ENCODE measurements at places on chromosomes 1 and 21.

DNA sequence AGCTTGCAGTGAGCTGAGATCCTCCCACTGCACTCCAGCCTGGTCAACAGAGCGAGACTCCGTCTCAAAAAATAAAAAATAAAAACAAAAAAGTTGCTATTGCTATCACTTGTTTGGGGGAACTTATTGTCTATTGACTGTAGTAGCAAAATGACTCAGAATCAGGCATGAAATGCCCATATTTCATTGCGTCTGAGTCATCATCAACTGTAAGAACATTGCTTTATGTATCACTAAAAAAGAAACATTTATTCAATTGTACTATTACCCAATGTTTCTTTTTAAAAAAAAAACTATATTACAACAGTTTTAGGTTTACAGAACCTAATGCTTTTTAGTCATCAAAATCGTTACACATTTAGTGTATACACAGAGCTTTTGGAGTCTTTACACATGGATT lies 91.0 kb upstream of the FMN2 start:
- DNase-seq, result no peak

- no peak for DNase-seq
These were observed 774.8 kb upstream of the ADAMTS5 start for GRCh38 chr21:27741736-27742135.

- peak; percentile 42 for DNase-seq
These were observed 21.8 kb upstream of the PDC start for GRCh38 chr1:186482661-186483255.

DNA sequence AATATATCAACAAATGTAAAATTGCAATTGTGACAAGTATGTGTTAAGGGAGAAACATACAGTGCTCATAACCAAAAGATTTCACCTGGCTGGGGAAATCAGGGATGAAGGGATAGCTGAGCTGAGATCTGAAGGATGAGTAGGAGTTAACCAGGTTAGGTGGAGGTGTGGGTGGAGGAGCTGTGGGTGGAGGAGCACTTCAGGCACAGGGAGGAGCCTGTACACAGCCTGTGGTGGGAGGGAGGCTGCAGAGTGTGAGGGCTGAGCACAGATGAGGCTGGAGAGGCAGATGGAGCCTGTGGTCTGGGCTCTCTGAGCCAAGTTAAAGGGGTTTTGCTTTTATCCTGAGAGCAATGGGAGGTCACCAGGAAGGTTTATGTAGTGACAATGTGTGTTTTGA lies 111.9 kb downstream of the XCL2 start:
- DNase-seq, result no peak

GRCh38 chr21:34513129-34513675 lies 1.2 kb upstream of the KCNE1 start:
- DNase-seq, result no peak

DNA sequence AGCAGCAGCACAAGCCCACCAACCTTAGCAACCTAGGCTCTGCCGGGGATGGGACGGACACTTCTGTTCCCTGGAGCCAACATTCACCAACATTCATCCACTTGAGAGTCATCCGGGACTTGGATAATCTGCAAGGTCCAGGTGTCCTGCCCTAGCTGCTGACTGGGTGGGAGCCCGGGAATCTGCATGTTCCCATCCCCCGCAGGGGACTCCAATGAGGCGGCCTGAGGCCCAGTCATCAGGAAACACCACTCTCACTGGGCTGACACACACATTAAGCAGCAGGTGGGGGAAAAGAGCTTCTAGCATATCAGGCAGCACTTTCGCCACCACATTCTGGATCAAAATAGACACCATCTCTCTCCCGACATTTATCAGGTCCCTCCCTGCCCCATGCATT lies 38.4 kb upstream of the CCSAP start:
- DNase-seq, result peak; percentile 66

DNA sequence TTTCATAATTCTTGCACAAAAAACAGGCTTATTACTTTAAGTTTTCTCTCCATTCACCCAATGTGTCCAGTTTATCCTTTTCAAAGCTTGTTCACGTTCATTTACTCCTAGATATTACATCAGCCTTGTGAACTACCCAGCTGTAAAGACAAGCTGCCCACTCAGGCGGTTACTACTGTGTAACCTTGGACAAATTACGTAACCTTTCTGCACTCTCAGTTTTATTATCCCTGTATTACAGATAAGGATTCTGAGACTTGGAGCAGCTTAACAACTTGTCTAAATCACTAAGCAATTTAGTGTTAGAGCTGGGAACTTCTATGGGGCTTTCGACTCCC lies 20.5 kb upstream of the LPAR3 start:
- no peak for DNase-seq

DNA sequence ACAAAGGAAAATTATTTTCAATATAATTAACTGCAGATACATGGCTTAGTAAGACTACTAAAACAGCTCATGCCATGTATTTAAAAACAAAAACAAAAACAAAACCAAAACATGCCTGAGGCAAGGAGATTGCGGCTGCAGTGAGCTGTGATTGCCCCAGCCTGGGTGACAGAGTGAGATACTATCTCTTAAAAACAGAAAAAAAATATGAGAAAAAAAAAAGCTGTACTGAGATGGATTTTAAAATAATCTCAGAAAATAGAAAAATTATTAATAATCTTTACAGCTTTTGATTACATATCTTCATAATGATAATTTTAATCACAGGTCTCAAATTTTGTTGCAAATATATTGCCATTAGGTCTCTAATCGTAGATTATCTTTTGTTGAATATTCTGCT lies 24.0 kb upstream of the LIN9 start:
- DNase-seq, result no peak

- no peak for DNase-seq
These were observed 3.2 kb upstream of the IBA57 start for GRCh38 chr1:228162286-228163006.

GRCh38 chr1:59520827-59521418 lies 224.0 kb downstream of the FGGY start:
- no peak for DNase-seq

- DNase-seq, result no peak
These were observed 28.3 kb upstream of the COL18A1 start for GRCh38 chr21:45376459-45377324.

DNA sequence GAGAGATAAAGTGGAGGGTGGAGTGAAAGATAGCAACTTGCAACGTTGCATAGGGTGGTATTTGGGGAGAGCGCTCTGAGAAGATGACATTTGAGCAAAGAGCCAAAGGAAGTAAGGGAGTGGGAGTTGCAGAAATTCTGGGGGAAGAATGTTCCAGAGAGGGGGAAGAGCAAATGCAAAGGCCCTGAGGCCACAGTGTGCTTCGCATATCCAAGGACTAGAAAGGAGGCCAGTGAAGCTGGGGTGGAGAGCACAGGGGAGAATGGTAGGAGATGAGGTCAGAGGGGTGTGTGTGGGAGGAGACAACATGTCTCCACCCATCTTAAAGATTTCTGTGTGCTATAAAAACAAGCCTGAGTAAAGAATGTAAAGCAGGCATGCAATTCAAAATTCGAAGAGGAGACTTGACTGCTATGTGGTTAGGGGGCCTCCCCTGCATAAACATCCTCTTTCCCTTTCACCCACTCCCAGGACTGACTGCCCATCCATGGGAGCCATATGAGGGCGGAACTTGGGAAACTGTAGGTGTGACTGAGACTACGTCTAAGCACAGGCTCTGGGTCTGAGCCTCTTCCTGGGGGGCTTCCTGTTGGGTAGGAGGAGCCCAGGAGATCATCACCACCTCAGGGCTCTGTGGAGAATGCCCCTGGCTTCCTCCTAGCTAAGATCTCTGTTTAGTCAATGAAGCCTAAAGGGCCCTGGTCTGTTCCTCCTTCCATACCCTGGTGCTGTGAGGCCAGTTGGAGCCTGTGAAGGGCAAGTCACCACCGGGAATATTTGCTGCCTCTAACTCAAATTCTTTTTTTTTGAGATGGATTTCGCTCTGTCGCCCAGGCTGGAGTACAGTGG lies 2.9 kb upstream of the CLIC4 start:
- no peak for DNase-seq

All from NCI-H146 (cell line).